ENCODE measurements at places on chromosomes 3 and 15.

GRCh38 chr3:147838652-147839051, 429.5 kb downstream of the ZIC1 start:
- DNase-seq: no peak

DNA sequence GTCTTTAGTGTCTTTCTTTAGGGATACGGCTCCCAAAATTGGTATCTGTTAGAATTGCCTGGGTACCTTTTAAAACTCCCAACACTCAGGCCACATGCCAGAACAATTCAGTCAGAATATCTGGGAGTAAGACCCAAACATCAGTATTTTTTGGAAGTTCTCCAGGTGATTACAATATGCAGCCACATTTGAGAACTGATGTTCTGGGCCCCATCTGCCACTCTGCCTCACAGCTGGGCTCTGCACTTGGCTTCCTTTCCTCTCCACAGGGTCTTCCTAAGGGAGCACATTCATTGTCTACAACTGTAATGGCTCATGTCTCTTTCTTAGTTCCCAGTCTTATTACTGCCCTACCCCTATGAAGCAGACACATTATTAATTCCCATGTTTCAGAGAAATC, 394.5 kb downstream of the MFSD1 start:
- DNase-seq: no peak

DNA sequence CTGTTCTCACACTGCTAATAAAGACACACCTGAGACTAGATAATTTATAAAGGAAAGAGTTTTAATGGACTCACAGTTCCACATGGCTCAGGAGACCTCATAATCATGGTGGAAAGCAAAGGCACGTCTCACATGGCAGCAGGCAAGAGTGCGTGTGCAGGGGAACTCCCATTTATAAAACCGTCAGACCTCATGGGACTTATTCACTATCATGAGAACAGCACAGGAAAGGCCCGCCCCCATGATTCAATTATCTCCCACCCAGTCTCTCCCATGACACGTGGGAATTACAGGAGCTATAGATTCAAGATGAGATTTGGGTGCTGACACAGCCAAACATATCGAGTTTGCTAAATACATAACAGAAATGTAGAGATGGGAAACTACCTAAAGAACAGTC, 39.5 kb upstream of the DGKG start:
- DNase-seq: no peak

DNA sequence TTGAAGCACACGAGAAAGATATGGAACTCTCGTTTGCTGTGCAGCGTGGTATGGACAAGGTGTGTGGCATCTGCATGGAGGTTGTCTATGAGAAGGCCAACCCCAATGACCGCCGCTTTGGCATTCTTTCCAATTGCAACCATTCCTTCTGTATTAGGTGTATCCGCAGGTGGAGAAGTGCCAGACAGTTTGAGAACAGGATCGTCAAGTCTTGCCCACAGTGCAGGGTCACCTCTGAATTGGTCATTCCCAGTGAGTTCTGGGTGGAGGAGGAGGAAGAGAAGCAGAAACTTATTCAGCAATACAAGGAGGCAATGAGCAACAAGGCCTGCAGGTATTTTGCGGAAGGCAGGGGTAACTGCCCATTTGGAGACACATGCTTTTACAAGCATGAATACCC, 1.2 kb downstream of the MKRN3 start:
- no peak for DNase-seq

DNA sequence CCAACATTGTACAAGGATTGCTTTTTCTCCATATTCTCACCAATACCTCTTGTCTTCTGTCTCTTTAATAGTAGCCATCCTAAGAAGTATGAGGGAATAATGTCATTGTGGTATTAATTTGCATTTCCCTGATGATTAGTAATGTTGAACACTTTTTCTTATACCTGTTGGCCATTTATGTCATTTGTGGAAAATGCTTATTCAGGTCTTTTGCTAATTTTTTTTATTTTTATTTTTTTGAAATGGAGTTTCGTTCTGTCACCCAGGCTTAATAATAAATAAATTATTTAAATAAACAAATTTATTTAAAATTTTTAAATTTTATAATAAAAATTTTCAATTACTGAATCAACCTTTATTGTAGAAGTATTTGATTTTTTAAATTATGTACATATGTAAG, 37.1 kb downstream of the REC114 start:
- DNase-seq: no peak
